ENCODE measurements at places on chromosomes 4 and X.

DNA sequence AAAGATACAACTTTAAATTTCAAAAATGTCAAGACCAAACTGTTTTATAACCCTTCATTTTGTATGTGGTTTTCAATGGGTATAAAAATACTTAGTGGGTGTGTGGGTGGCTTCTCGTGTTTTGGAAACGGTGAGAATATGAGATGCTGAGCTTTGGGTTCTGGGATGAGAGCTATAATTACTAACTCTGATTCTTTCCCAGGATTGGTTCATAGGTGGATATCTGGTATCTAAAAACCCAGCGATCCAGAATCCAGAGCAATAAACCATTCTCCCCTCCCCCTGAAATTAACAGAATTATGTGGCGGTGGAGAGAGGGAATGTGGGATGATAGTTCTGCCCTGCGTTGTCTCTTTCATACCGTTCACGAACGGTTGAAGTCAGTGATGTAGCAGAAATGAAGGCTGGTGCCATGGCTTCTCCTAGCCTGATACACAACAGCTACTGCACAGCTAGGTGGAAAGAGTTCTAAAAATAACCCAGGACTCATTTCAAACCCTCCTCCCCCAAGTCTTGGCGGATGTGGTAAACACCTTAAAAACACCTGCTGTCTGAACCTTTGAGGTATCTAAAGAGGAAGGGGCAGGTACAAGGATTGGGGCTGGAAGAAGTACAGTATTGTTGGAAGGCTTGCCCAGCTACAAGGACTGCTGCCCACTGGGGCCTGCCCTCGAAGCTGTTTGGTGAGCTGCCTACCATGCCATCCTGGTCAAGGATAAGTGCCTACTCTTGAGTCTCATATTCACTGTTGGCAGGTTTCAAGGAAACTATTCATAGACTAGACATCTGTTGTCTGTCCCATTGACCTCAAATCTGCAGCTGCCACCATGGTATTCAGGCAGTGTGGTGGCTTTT is 44.5 kb downstream of the SEPTIN11 start:
- no peak for DNase-seq

- DNase-seq: no peak
These were observed 240.4 kb downstream of the FRMPD4 start for GRCh38 chrX:12378706-12379105.

DNA sequence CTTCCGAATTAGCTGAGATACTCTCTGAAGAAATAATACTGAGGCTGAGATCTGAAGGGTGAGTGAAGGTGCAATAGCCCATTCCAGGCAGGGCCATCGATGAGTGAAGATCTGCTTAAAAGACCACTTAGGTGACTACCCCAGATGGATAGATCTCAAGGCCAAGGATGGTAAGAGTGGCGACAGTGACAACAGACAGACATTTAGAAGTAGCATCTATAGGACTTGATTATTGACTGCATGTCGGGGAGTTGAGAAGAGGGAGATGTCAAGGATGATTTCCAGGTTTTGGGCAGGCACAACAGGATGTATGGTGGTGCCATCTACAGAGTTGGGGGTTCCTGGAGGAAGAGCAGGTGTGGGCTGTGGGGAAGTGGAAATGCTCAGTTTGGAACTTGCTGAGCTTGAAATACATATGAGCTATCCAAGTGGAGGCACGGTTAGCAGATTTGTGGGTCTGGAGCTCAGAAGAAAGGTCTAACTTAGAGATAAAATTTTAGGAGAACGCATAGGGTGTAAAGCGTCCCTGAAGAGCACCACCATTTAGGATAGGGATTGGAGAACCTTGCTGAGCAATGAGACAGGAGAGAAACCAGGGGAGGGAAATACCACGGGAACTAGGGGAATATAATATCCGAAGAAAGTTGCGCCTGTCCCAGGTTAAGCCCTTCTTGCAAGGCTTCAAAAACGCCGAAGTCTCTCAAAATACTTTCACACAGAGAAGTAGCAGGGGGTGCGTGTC is 688 bp downstream of the UFSP2 start:
- DNase-seq: no peak

DNA sequence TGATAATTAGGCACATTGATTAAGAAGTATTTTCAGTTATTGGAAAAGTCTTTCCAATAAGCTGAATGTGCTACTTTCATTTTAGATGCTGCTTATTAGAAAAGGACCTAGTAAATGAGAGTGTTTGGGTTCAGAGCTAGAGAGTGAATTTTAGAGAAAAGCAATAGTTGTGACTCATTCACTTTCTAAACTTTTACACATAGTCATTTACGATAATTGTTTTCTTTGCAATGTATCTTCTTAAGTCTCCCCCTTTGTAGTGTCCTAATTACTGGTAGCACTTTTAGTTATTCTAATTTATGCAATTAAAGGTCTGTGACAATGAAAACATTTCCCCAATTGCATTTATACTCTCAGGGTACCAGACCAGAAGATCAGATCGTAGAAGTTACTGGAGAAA is 1.3 kb downstream of the IL21 start:
- no peak for DNase-seq
